ENCODE measurements at places on chromosomes 1 and 21.
A peak's percentile ranks its signal among the peaks of the same experiment; 100 is the strongest.

DNA sequence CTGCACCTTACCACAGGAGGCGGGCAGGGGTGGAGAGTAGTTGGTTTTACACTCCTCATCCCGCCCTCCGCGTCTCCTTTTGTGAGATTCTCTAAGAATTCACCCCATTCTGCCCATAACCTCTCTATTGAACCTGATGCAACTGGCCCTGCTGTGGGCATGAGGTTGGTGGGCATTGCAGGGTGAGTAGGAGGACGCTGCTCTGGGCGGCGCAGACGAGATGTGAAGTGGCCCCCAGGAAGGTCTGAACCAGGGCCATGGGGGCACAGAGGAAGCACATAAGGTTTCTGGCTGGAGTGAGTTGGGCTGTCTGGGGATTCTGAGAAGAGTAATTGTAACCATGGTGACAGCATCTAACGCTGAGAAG is 8.8 kb downstream of the PADI1 start:
- no peak for DNase-seq

- no peak for DNase-seq
These were observed 30.6 kb downstream of the ZC3H11B start for GRCh38 chr1:219582296-219582695.

DNA sequence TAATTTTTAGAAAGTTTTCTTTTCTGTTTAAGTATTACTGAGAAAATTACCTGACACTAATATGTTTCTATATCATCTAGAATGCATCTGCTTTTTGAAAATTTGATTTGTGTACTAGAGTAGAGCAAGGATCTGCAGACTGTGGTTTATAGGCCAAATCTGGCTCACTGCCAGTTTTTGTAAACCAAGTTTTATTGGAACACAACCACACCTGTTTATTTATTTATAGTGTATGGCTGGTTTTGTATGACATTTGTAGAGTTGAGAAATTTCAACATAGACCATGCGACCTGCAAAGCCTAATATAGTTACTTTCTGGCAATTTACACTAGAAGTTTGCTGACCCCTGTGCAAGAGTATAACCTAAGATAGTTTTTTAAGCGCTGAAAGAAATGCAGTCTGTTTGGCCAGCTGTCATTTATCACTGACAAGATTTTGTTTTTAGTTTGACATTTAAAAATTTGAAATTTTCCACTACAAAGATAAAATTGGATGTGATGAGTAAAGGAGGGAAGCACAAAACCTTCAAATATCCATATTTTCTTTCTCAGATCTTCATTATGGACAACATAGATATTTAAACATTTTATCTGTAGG is 36.1 kb upstream of the CACYBP start:
- DNase-seq = no peak

DNA sequence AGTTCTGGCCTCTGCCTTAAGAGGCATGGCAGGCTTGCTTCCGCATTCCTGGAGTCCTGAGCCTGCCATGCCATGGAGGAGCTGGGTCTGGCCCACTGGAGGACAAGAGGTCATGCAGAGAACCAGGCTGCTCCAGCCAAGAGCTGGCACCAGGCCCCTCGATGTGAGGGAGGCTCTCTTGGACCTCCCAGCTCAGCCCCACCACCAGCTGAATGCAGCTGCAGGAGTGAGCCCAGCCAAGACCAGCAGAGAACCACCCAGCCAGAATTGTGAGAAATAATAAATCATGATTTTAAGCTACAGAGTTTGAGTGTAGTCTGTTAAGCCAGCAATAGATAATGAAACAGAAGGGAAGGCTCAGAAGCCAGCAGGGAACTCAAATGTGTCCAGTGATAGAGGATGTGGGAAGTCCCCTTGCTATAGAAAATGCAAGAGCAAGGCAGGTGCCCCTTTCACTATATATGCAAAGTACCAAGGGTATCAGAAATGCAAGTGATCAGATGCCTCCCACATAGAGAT is 118.4 kb downstream of the HIVEP3 start:
- no peak for DNase-seq

DNA sequence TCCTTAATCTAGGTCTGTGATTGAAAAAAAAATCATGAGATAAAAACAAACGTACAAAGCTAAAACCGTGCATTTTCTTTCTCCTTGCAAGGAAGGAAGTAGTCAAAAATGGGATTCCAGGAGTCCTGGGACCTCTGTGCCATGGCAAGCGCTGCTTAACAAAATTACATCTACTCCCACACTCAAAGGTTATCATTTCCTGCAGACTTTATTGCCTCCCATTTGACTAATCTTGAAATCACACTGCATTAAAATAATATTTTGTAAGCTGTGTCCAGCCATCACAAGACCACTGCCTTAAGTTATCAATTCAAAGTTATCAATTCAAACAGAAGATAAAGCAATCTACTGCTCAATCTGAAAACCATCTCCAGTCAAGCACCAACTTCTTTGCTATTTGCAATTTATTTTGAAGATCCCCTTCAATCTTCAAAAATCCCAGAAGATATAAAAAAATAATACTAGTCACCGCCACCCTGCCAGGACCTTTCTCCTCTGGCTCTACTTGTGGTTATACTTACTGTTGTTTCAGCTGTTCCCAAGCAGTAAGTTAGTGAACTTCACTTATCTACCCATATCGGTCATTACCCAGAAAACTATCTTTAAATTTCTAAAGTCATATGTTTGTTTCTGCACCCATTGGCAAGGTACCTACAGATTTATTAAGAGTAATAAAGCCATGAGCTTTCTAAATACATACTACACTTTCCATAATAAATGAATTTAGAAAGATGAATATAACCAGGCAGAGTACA is 38.1 kb upstream of the RAP1GAP start:
- DNase-seq = no peak

- DNase-seq = no peak
These were observed 254.0 kb upstream of the POU3F1 start for GRCh38 chr1:38300616-38301015.

DNA sequence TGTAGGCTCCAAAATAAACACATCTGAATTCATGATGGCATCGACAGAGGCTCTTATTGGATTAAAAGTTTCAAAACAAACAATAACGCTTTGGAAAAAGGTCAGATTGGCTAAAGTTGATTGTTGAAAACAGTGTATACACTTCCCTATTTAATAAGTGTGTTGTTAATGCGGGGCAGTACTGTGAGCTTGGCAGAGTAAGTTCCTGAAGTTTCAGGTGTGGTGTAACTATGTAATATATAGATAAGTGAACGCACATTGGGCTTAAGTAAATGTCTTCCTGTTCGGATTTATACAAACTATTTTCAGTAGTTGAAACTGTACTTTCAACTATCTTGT is 810 bp downstream of the ZBTB37 start:
- no peak for DNase-seq

- no peak for DNase-seq
These were observed 44.6 kb downstream of the CD247 start for GRCh38 chr1:167473761-167474160.

DNA sequence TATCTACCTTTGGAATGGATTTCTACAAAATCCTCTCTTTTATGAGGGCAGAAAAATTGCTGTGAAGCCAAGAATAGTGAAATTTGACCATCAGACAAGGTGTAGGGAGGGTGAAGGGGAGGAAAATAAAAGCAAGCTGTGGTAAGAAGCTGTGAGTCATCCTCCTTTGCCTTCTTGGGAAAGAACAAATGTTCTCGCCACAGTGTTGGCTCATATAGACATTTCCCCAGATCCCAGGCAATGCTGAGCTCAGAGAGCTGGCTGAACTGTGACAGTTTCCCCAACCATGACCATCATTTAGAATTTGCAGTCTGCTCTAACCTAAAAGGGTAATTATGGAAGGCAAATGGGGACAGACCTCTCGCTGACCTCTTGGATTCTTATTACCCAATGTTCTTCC is 235.4 kb downstream of the PBX1 start:
- peak; percentile 89 for DNase-seq

DNA sequence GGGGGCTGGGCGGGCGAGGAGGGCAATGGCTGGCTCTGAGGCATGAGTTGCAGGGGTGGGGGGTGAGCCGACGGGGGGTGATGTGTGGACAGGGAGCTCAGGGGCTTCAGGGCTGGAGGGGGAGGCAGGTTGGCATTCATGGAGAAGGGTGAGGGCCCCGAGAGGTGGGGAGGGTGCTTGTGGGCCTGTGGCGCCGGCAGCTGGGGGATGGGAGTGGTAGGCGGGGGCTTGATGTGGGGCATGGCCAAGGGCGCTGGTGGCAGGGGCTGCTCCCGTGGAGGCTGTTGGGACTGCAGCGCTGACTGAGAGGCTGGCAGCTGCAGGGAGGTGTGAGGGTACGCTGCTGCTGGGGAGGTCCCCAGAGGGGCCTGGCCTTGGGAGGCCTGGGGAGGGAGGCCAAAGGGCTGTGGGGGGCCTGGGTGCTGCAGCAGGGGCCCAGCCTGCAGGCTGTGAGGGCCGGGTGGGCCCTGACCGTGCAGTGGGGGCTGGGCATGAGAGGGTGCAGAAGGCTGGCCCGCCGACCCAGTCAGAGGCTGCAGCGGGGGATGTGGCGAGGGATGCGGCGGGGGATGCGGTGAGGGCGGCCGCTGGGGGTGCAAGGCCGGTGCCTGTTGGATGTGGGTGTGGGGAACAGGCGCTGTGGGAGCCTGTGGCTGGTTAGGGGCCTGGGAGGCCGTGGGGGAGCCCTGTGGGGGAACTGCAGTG is 42.7 kb downstream of the SLC45A1 start:
- no peak for DNase-seq

DNA sequence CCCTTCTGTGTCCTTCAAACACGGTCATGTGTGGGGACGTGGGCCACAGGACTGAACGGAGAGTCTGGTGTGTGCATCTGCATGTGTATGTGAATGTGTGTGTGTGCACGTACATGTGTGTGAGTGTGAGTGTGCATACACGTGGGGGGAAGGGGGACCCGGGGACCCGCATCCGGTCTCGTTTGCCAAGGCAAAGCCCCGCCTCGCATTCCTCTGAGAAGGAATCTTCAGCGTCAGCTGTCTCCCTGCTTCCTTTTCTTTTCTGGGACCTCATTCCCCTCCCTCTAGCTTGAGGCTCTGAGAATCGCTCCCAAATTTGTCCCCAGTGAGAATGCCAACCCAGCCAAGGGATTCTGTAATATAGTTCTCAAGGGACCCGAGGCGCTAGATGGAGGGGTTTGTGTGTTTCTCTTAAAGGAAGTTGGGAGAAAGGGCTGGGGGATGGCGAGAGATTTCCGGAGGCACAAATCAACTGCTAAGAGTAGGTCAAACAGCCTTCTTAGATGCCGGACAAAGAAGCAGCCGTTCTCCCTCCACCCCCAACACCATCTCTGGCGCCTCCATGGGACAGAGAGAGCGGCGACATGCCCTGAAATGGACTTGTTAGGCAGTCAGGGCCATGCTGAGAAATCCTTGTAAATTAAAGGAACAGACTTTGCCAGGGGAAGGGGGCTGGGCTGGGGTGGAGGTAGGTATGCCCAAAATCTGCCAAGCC is 6.6 kb downstream of the IFFO2 start:
- no peak for DNase-seq

DNA sequence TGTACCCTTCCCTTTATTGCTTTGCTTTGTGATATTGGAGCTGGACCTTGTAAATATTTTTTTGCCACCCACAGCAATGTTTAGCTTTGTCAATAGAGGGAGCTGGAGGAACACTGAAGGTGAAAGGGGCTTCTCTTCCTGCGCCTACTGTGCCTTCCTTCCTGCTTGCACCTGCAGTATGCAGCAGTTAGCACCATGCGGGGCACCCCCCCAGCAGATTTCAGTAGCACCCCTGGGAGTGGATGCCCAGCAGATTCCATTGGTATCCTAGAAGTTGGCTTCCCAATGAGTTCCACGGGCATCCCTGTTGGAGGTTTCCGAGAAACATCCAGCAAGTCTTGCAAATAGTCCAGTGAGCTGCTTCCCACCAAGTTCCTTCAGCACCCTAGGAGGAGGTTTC is 25.6 kb downstream of the S100A10 start:
- DNase-seq = no peak

- no peak for DNase-seq
These were observed 19.6 kb downstream of the BCL9 start for GRCh38 chr1:147560765-147561471.

- no peak for DNase-seq
These were observed 9.5 kb downstream of the PSMB4 start for GRCh38 chr1:151408891-151409290.

DNA sequence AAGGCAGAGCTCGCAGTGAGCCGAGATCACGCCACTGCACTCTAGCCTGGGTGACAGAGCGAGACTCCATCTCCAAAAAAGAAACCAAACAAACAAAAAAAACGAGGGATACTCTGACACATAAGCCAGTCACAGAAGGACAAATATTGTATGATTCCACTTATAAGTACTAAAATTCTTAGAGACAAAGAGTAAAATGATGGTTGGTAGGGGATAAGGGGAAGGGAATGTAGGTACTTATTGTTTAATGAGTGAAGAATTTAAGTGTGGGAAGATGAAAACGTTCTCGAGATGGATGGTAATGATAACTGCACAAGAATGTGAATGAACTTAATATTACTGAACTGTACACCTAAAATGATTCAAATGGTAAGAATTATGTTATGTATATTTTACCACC is 66.7 kb upstream of the GUCA2A start:
- DNase-seq = no peak

DNA sequence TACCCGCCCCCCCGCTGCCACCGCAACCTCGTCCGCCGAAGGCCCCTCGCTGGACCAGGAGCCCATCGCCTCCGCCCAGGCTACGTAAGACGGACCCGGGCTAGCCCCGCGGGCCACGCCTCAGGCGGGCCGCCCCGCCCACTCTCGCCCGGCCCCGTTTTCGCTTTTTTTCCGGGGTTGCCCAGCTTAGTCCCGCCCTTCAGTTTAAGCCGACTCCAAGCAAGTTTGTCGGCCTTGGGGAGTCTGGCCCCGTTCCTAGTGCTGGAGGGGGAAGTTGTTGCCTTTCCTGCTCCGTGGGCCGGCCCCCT is 3.0 kb downstream of the RUSC1 start:
- peak; percentile 84 for DNase-seq

DNA sequence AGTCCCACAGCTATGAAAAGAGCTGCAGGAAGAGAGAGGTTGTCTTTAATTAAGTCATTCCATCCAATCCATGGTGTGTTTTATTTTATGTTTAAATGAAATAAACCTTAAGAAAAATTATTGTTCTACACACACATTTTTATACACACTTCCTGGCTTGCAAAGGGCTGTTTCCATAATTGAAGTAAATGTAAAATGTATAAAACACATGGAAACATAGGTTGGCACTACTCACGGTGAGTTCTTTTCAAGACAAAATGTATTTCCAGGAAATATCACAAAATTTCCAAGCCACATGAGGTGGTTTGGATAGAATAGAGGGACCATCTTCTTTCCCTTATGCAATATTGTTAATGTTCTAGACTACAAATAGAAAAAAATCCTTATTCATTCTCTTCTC is 426.8 kb upstream of the USP24 start:
- no peak for DNase-seq

DNA sequence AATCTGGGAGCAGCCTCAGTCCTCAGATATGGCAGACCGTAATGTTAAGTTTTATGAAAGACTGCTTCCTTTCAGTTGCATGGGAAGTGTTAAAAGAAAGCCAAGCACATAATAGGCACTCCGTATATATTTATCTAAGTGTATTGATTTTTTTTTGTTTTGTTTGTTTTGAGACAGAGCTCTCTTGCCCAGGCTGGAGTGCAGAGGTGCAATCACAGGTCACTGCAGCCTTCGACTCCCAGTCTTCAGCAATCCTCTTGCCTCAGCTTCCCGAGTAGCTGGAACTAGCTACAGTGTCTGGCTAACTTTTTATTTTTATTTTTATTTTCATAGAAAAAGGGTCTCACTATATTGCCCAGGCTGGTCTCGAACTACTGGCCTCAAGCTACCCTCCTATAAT is 341.8 kb downstream of the USH2A start:
- DNase-seq = no peak
